ENCODE measurements at places on chromosomes 2 and 18.

GRCh38 chr2:192194265-192194865 is 368 bp downstream of the TMEFF2 start:
- DNase-seq = no peak

DNA sequence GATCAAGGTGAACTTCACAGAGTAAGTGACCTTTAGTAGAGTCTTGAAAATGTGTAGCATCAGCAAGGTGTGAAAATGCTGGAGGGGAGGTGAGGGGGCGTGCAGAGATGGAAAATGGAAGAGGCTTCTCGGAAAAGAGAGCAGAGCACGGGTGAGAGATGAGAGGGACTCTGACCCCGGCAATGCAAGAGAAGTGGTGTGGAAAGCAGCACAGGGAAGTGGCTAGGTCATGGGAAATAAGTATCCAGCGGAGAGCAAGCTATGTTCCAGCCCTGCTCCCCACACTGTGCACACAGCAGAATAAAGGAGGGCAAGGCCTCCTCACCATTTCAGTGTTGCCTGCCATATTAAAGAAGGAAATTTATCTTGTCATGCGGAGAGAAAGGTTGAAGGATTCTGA is 241.7 kb upstream of the DOK6 start:
- DNase-seq = no peak

GRCh38 chr2:215022418-215022817 is 116.0 kb downstream of the ABCA12 start:
- no peak for DNase-seq

DNA sequence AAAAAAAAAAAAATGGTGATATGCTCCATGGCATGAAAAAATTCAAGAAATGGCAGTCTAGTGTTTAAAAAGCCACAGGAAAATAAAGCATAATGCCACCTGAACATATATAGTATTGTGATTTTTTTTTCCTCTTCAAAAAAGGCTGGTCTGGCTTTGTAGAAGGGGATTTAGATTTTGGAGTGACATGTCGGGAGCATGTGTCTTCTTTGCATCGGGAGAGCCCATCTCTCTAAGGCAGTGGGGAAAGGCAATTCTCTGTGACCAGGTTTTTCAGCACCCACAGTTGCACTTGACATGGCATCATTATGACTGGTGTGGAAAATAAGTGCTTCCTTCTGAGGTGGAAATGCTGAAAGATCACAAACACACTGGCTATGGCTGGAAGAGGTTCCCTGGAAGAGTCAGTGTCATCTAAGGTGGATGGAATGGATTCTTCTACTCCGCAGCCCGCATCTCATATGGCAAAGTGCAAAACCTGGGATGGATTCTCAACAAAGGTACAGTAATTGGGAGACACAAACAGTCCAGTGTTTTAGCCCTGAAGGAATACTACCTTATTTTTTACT is 172.5 kb downstream of the AGAP1 start:
- DNase-seq = no peak

DNA sequence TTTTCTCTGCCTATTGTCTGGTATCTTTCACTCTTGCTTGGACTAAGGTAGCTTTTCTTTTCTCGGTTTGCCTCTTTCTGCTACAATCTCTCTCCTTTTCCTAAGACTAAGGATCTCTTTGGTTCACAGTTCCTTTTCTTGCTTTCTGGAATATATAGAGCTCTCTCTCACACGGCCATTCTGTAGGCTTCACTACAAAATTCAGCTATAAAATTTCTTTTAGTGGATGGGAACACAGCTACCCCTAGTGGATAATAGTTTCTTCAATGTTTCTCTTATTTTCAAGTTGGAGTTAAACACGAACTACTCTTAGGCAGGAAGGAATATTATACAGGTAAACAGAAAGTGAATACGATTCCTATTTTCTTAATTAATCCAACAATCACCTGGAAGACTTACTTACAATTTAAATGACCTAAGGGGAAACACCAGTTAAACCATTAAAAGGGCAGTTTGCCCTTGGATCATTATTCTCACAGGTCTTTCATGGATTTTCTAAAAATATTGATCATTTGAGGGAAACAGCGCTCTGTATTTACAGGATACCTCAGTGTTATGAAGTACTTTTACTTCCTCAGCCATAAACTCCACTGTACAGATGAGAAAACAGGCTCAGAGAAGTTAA is 140.5 kb downstream of the LRP2 start:
- DNase-seq = no peak

- no peak for DNase-seq
Observed at GRCh38 chr2:150526827-150527226, 39.4 kb upstream of the RND3 start.

- no peak for DNase-seq
Observed at GRCh38 chr2:68807821-68808266, 63.4 kb downstream of the BMP10 start.

All from stimulated activated CD8-positive, alpha-beta memory T cell treated with anti-CD3 and anti-CD28 coated beads, Interleukin-4, amount 100 ng/mL, for 1 hour (primary cell).